ENCODE measurements at places on chromosomes 2 and 18.

DNA sequence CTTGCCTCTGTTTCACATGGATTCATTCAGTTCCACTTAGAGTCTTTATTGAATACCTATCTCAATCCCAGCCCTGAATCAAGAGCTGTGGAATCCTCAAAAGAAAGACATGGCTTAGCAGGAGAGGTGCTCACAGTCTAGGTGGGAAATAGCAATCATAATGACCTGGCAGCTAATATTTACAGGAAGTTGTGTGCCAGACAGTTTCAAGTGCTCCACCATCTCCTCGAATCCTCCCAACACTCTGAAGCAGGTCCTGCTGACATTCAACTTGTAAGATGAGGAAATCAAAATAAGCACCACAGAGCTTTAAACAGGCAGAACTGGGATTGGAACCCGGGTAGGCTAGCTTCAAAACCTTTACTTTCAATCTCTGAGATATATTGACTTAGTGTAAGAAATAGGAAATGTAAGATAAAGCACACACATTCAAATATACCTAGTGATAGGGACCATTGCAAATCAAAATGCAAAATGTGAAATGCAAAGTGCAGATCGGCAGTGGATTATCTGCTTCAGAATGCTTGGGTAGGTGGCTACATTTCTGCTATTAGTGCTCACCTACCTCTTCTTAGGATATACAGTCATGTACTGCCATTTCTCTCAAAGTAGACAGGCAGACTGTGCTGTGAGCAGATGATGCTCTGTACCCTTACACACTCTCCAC lies 182.0 kb downstream of the PRKCE start:
- no peak for DNase-seq

DNA sequence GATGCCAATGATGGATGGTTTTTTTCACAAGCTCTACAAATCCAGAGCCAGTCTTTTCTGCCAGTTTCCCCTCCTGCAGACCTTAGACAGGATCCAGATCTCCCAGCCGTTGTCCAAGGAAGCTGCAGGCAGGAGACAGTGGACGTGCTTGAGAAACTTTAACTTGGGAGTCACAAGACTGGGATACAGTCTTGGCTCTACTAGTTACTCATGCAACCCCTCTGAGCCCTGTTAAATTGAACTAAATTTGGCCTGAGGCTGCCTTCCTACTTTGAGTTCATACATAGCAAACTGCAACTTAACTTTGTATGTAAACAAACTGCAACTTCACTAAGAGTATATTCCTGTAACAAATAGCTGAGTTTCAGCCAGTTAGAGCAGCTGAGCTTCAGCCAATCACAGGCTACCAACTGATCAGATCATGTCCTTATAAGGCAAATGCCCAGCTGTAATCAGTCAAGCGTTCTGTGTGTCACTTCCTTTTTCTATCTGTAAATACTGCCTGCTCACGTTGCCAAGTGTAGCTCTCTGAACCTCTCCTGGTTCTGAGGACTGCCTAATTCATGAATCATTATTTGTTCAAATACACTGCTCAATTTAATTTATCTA lies 140.9 kb downstream of the CAPN13 start:
- no peak for DNase-seq

- no peak for DNase-seq
These were observed 102.6 kb downstream of the MTCL1 start for GRCh38 chr18:8808001-8808400.

GRCh38 chr2:237132799-237133198 lies 47.1 kb downstream of the COPS8 start:
- DNase-seq: no peak

- no peak for DNase-seq
These were observed 217.6 kb downstream of the BABAM2 start for GRCh38 chr2:28108143-28108542.

GRCh38 chr18:44737623-44738022 lies 56.9 kb downstream of the SETBP1 start:
- DNase-seq: no peak

DNA sequence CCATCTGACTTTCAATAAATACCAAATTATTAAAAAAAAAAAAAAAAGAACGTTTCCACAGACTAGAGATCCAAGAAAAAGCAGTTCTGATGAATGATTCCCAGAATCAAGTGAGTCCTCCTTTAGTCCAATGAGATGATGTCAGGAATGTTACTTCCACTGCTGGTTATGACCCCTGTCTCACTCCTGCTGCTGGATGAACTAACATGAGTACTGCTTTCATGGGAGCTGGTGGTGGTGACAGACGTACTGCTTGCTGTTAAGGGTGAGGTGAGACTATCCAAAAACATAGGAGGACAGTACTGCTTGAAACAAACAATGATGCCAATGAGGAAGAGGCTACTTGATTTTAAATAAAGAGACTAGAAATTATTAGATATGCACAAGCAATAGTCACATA lies 55.5 kb upstream of the ST8SIA5 start:
- no peak for DNase-seq

DNA sequence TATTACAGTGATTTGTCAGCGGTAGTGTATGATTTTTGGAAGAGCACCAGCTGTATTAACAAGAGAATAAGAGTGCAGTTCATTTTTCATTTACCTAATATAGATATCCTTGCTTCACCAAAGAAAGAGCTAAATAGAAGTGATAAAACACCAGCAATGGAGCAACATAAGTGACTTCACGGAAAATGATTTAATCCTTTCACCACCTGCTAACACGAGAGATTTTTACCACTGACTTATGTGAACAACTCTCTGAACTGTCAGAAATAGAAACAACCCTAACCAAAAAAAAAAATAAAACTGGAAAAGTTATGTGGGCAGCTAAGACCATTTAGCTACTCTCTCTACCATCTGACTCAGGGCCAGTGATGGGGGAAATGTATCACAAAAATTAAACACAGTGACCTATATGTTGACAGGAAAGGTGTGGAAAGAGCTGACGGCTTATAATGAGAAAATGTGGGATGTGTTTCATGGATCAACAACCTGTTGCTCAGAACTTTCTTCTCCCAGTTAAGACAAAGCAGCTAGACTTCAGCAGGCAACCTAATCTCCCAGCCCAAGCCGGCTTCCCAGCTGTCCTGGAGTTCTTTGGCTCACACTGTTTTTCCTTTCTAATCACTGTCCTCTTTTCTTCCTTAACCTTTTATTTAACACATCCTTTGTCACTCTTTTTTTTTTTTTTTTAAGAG lies 272.7 kb downstream of the SS18 start:
- DNase-seq: no peak

- no peak for DNase-seq
These were observed 558.8 kb upstream of the CDH2 start for GRCh38 chr18:28735731-28736130.

Measured in stimulated activated CD8-positive, alpha-beta memory T cell treated with anti-CD3 and anti-CD28 coated beads, Interleukin-15, amount 100 ng/mL, for 24 hours (primary cell).